ENCODE measurements at places on chromosomes 1 and 21. TPM values are rescaled to one million over a fixed set of nuclear protein-coding genes. Genes with fewer than 3 reads are reported as not detected.

Gene PRRX1
- total RNA-seq = 0.87 TPM

GRCh38 chr1:20280341-20280740 lies 10.3 kb upstream of the VWA5B1 start:
- DNase-seq = no peak

DNA sequence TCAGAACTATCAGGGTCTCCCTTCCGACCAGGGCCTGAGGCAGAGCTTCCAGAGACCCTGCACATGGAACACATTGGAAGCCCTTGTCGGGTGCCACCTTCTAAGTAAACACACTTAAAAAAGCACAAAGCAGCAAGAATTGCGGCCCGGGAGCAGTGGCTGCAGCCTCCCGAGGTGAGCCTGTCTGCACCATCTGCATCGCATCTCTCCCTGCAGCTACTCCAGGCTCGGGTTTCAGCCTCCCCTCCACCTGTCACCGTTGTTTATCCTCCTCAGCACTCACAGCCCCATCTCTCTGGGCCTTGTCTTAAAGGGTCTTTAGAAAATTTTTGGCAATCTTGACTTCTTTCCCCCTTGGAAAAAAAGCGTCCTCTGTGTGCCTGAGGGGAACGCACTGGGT lies 95.1 kb upstream of the ARHGEF16 start:
- DNase-seq = no peak

DNA sequence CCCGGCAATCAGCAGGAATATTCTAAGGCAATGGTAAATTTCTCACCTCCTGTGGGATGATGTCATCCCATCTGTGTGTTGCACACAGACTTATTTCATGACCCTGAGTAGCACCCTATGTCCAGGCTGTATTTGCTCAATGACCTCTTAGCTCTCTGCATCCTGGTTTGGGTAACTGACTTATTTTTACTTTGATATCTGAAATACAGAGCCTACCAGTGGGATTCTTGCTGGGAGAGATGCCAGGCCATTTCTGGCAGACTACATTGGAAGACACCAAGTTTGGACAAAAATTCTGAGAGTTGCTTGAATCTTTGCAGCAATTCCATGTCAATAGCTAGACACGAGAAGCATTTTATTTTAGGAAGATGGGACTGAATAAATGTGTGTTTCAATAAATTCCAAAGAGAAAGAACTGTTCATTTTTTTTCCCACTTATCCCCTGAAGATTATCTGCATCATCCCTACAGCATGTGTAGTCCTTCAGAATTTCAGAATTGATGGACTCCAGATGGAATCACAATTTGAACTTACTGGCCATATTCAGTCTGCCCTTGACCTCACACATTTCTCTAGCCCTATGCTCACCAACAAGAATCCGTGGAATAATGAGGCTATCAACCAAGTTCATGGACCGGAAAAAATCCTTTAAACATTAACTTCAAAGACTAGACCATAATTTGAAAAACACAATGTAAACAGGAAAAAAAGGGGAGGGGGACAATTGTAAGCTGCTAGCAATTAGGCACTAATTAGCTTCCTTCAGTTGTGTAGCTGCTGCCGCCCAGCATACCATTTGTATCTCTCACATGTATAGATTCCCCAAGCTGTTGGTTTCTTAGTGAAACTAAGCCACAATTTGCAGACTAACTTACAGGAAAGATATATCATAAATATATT lies 226.5 kb downstream of the HMCN1 start:
- DNase-seq = no peak

- DNase-seq = no peak
These were observed 1.2 kb downstream of the NASP start for GRCh38 chr1:45585110-45585426.

DNA sequence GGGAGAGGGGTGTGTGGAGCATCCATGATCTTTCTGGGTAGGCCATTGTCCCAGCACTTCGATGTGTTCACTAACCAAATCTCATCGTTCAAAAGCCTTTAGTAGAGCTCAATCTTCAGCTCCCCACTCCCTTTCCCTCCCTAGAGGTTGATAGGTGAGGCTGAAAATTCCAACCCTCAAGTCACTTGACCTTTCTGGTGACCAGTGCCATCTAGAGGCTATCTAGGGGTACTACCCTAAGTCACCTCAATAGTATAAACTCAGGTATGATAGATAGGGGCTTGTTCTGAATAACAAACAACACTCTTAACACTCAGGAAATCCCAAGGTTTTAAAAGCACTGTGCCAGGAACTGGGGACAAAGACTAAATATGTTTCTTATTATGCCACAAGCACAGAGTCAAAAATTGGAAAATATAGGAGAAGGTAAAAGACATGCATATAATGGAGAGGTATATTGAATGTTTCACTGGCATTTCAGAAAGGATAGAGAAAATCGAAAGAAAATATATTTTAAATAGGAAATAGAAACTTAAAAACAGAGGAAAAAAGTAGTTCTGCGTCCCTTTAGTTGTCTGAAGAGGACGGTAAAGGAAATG lies 42.9 kb upstream of the CD53 start:
- DNase-seq = peak; percentile 1

DNA sequence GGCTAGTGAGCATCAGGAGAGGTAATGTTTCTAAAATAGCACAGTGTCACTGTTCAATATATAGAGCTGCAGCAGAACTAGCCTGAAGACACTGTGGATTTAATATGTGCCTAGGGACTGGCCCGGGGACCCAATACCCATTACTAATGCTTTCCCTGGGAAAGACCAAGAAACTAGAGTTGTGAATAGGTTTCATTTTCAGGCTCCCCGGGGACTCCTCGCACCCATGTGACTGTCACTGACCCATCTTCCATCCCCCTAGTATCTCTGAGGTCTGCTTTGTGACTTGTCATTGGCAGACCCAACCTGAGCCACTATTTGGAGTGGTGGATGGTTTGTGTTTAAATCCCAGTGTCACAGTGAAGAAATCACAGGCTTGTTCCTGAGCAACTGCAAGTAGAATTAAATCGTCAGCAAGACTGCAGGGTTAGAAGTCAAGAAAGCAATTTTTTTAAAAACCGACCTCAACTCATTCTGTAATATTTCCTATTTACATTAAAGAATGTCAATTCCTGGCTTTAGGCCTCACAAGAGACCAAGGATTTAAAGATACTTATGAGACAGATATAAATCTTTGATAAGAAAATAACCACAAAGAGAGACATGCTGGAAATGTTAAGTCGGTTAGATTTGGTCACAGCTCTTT lies 130.0 kb upstream of the TNR start:
- no peak for DNase-seq

GRCh38 chr1:28087614-28088167 lies 719 bp downstream of the EYA3 start:
- no peak for DNase-seq

- DNase-seq = no peak
These were observed 39.5 kb upstream of the EDARADD start for GRCh38 chr1:236354330-236355147.

GRCh38 chr21:42565886-42566523 lies 52.4 kb downstream of the SLC37A1 start:
- no peak for DNase-seq

DNA sequence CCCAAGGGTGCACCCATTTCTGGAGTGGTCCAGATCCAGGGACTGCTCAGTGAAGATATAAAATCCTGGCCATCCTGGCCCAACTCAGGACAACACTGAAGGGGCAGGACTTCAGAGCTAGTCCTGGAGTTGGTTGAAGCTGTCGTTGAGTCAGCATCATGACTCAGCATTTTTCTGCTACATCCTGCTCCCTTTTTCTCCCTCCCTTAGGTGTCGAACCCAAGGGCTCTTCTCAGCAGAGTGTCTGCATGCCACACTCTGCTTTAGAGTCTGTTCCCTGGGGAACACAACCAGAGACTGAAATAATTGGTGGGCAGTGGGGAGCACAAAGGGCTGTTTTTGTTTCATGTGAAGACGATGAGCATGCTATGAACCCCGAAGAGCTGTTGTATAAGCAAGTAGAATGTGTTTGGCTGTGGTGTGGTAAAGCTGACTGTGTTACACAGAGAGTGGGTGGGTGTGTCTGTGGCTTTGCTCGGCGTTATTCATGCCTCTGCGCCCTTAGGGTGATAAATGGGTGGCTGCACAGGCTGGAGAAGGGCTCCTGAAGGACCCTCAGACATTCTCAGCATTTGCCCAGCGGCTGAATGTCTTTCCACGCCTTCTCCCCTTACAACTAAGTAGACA lies 167.2 kb downstream of the CYYR1 start:
- peak; percentile 29 for DNase-seq

All from epithelial cell of proximal tubule (primary cell).